ENCODE measurements at places on chromosomes 1 and 21. TPM values are rescaled to one million over a fixed set of nuclear protein-coding genes. Genes with fewer than 3 reads are reported as not detected.

GRCh38 chr1:219568733-219569132 is 44.2 kb downstream of the ZC3H11B start:
- DNase-seq = no peak

GRCh38 chr1:50474859-50475809 is 51.9 kb upstream of the DMRTA2 start:
- no peak for DNase-seq

TDRD10 gene
- total RNA-seq = 16.5 TPM

DMBX1 gene
- total RNA-seq = not detected

GRCh38 chr1:21909787-21910503 is 27.2 kb downstream of the HSPG2 start:
- peak; percentile 89 for DNase-seq

SYTL1 gene
- 3.7 TPM for total RNA-seq

CSRP1 gene
- 1,490 TPM for total RNA-seq

DNA sequence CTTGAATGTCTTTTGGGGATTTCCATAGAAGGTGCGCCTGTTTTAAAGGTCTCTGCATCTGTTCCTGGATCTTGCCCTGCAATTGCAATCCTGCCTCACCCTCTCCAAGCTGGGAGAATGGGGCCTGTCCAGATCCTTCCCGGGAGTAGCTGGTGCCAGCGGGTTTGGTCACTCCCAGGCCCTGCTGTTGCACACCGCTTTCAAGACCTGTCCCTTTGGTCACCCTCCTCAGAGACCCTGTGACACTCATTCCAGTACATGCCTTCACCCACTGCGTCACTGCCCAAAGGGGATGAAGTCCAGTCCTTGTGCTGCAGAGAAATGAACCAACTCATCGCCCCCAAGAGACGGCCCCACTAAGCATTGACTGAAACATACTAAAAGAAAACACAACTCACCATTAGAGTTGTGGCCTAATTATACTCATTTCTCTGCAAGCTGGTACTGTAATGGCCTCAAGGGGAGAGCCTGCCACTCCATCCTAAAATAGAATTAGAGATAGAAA is 1.9 kb upstream of the IRF2BP2 start:
- DNase-seq = peak; percentile 79

GRCh38 chr1:118097622-118098348 is 87.2 kb downstream of the SPAG17 start:
- no peak for DNase-seq

TSTD1 gene
- 12.5 TPM for total RNA-seq

GRCh38 chr1:19074902-19075721 is 118.6 kb upstream of the IFFO2 start:
- peak; percentile 66 for DNase-seq

GRCh38 chr1:44543064-44543744 is 131.1 kb downstream of the TMEM53 start:
- no peak for DNase-seq

GRCh38 chr1:215987092-215987875 is 420.2 kb downstream of the KCTD3 start:
- DNase-seq = no peak

DNA sequence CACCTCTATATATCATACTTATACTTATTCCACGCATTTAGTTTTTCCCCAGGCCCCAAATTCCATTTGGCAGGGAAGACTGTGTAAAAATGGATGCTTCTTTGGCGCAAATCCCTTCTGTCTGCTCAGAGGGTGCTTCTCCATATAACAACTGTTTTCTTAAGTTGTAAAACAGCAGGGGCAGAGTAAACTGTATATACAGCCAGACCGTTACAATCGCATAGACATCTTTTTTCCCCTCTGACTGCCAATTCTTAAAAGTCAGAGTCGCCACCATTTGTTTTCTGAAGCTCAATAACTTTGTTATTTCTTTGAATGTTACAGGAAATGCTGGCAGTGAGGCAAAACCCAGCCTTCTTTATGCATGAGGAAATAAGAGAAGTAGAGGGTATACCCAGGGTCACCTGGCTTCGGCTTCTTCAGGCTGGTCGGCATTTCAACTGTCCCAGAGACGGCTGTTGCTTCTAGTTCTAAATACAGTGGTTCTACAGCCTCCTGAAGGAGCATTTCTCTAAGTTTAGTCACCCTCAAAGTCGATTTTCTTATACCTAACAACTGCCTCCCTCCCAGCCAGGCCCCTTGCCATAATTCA is 188.4 kb downstream of the CLIC6 start:
- no peak for DNase-seq

Data from aorta (tissue), 5 donors.